ENCODE measurements at places on chromosomes 11 and 22. TPM values are rescaled to one million over a fixed set of nuclear protein-coding genes. Genes with fewer than 3 reads are reported as not detected.
A peak's percentile ranks its signal among the peaks of the same experiment; 100 is the strongest.

Gene SLC22A8
- total RNA-seq: not detected

Gene HSPA8
- 2,227 TPM for total RNA-seq

Gene DENND6B
- total RNA-seq: 6.5 TPM

Gene THAP7
- total RNA-seq: 24.2 TPM

Gene LUZP2
- total RNA-seq: not detected

Gene FBLN1
- 88.3 TPM for total RNA-seq

Gene ACTN3
- not detected for total RNA-seq

DNA sequence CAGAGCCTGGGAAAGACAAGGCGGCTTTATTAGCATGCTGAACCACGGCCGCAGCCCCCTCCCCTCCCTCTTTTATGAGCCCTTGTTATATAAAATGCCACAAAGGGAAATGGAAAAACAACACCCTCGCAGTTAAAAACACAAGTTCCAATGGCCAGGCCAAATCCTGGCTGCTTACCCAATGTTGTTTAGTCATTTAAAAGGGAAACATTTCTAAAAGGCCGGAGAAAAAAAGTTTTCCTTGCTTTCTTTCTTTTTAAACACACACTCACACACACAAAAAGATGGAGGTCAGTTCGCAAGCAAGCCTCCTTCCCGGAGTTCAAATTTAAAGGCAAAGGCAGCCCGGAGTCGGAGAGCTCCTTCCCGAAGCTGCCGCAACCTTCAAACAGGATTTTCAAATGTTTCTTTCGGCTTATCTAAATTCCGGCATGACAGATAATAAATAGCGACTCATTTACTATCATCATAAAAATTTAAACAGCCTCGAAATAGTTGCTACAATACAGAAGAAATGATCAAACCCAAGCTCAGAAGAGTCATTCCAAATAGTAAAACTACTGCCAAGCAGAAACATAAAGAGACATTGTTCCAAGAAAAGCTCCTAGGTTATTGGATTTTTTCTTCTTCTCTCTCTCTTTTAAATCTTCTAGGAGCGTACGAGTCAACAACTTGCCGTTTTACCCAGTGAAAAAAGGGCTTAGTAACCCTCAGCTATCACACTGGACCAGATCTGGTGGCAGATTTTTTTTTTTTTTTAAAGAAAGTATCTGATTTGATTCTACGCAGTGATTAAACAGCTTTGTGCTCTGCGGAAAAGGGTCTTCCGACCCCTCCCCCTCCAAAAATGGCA lies 3.5 kb downstream of the PHF21B start:
- no peak for DNase-seq

DNA sequence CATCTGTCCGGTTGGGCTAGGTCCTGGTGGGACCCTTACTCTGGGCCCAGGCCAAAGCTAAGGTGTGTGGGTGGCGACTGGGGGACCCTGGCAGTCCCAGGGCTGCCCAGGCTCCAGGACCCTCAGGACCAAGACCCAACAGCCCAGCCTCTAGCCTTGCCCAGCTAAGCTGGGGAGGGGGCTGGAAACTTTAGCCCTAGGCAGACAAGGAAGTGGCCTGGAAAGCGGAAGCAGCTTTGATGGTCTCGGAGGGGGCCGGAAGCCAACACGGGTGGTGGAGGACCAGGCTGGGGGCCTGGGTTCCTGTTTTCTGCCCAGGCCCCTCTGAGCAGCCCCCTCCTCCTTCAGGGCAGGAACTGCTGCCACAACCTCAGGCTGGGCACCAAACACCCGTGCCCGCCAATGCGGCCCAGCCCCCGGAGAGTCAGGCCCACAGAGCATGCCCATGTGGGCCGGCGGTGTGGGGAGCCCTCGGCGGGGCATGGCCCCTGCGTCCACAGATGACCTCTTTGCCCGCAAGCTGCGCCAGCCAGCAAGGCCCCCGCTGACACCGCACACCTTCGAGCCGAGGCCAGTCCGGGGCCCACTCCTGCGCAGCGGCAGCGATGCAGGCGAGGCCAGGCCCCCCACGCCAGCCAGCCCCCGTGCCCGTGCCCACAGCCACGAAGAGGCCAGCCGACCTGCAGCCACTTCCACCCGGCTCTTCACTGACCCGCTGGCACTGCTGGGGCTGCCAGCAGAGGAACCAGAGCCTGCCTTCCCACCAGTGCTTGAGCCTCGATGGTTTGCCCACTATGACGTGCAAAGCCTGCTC lies 2.8 kb downstream of the SIPA1 start:
- no peak for DNase-seq

DNA sequence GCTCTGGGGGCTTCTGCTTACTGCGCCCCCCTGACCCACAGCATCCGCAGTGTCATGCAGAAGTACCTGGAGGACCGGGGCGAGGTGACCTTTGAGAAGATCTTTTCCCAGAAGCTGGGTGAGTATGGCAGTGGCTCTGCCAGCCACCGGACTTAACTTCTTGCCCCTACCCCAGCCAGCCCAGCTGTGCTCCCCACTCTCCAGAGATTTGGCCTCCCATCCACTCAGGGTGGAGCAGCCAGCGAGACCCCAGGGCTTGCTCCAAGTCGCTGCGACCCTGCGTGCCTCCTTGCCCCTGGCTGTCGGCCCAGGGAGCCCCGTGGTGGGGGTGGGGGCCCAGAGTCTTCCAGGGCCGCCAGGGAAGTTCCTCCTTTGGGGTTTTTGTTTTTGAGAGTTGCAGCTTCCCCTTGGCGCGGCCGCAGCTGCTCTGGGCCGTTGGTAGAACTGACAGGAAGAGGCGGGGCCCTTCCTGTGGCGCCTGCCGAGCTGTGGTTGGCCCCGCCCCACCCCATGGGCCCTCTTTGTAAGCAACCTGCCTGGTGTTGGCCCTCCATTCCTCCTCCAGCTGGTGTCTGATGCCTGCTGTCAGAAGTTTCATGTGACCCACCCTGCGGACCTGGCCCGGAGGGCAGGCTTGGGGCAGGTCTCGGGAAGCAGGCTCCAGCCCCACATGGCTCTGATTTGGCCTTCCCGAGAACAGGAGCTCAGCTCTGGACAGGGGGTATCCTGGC lies 11.1 kb downstream of the GRK2 start:
- peak; percentile 98 for DNase-seq

- DNase-seq: no peak
These were observed 52.1 kb upstream of the MYEOV start for GRCh38 chr11:69241844-69242243.

DNA sequence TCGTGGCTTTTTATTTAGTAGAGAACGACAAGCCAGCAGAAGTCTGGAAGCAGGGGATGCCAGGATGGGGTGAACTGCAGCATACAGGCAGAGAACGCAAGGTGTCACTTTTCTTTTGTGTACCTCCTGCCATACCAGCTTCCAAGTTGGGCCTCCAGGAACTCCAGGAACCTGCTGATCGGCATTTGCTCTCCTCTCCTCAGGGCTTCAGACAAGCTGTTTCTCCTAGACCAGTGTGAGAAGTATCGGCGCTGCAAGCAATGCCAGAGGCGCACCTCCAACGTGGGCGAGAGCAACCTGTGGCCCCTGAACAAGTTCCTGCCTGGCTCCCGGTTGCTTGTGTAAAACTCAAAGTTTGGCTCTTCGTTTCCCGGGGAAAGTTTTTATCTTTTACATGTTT lies 47.7 kb downstream of the CCDC81 start:
- no peak for DNase-seq

DNA sequence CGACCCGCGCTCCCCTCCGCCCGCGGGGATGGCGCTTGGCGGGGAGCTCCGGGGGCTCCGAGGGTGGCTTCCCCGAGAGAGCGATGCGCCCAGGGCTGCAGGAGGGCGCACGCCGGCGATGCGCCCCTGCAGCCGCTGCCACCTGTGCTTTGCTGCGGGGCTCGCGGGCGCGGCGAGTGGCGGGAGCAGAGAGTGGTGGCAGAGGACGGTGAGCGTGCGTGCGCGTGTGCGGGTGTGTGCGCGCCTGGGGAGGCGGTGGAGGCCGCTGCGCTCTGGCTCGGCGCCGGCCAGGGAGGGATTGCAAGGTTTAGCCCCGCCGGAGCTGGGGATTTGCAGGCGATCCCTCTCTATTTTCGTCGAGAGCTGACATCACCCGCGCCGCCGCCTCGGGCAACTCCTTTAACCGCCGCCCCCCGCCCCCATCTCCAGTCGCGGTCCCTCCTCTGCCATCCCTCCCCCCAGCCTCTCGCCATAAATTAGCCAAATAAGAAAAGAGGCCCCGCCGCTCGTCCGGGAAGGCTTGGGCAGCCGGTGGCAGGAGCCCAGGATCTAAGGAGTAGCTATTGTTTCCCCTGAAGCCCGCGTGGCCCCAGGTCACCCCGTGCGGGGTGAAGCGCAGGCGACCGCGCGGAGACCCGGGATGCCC lies at the start of gene SLC1A2:
SLC1A2 (minus strand) TSS at position 375 of the 646 bp plus-strand sequence. CDS start 592 bp downstream, outside the sequence.
- DNase-seq: peak; percentile 77

- no peak for DNase-seq
These were observed 6.3 kb upstream of the IZUMO1R start for GRCh38 chr11:94297985-94298576.

- DNase-seq: no peak
These were observed 43.6 kb downstream of the BRD1 start for GRCh38 chr22:49783926-49784629.

- no peak for DNase-seq
These were observed 180.4 kb upstream of the B3GAT1 start for GRCh38 chr11:134592391-134592990.

DNA sequence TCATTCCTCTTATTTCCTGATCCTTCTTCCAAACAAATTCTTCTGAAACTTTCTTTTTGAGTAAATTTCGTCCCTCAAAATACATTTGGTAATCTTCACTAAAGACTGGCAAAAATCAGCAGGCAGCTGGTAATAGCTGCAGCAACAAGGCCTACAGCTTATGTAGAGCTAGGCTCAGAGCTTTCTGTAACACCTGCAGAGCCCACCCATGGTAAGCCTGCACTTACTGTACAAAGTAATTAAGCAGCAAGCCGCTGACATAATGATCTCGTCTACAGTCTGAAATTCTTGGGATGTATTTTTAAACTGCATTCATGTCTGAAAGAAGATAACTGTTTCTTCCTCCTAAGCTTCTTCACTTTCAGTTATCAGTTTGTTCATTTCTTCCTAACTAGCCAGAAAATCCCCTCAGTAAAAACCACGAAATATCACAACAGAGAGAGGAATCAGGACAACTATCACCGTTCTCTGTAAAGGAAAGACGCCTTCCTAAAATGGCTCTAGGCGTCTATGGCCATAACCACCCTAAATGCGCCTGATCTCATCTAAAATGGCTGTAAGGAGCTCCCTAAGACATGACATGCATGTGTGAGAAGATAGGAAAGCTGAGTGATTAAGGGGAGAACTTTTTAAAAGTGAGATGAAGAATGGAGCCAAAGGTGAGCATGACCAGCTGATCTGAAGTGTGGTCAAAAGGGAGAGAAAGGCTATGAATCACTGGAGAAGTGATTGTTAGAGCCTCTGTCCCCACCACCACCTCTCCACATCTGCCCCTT lies 56.2 kb downstream of the DENND5A start:
- DNase-seq: no peak

DNA sequence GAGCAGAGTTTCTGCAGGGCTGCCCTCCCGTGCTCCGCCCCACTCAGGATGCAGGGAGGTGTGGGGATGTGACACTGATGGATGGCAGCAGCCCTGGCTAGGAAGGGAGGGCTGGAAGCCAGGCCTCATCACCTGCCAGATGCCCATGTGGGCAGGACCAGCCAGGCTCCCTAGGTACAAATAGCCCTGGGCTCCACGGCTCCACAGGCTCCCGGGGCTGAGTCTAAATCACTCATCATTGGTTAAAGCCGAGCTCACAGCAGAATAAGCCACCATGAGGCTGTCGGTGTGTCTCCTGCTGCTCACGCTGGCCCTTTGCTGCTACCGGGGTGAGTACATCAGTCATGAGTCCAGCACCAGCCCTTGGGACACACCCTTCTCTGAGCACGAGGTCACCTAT lies at the start of gene SCGB1D1:
SCGB1D1 (plus strand) TSS at position 206 of the 400 bp plus-strand sequence; CDS start at position 275, 69 bp downstream.
- DNase-seq: no peak

DNA sequence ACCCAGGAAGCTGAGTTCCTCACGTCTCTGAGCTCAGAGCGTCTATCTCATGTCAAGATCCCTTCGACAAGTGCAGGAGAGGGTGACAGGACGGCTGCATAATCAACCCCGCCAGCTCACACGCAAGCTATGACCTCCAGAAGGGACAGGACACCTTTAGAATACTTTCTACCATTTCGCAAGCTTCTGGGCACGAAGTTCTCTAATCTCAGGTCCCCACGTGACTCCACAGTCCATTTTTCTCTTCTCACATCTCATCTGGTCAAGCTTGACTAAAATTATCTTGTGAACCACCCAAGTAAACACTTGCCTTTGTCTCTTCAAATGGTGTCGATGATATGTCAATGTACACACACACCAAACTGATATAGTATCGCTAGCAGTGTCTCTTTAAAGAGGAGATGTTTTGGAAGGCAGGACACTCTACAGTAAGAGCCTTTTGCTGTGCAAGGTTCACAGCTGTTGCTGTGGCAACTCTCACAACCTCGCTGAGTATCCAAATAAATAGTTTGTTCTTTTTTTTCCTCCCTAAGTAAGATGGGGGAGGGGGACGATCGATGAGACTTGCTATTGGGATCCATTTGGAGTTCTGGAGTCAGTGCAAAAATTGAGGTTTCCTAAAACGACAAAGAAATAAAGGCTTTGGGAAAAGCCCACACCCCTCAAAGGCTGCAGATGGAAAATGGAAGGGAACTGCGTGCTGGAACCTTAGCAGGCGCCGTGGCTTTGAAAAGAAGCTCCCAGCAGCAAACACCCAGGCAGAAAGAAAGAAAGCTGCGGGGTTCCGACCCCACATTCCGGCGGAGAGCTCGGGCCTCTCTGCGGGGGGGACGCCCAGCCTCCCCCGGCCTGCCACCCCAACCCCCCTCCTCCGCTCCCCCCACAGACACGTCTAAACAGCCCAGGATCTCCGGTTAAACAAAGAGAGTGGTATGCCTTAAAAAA lies 215.4 kb upstream of the UBASH3B start:
- peak; percentile 86 for DNase-seq

DNA sequence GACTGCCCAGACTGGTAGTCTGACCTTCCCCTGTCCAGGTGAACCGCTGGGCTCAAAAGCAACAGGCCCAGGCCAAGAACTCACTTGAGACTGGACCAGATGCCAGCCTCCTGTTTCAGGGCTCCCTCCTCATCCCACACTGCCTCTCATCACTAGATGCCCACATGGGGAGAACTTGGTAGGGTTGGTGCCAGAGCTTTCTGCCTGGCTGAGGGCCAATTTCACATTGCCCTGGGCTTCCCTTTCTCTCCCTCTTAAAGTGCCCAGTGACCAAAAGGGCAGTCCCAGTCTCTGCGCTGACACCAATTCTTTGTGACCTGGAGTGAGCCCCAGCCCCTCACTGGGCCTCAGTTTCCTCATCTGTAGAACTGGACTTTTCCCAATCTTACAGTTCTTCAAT lies 41.7 kb downstream of the C11orf58 start:
- peak; percentile 55 for DNase-seq

GRCh38 chr11:59918480-59918879 lies 19.8 kb upstream of the OOSP1 start:
- no peak for DNase-seq

DNA sequence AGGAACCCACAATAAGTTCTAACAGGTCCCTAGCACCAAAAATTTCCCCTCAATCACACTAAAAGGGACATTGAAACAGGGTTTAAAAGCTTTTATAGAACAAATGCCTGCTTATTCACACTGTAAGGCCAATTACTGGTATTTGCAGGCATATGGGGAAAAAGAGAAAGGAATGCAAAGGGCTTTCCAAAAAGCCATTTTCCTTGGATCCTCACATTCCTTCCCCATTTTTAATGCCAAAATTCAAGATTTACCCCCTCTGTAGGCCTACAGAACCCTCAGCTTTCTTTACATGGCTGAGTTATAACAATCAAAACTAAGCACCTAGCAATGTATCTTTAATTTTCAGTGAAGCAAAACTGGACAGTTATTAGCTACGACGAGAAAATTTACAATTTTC lies 102.0 kb downstream of the SBF2 start:
- DNase-seq: no peak

- DNase-seq: peak; percentile 89
These were observed 35.7 kb upstream of the MUC5AC start for GRCh38 chr11:1121813-1122663.

GRCh38 chr11:130413405-130414106 lies 14.9 kb downstream of the ADAMTS8 start:
- DNase-seq: peak; percentile 99
